ENCODE measurements at places on chromosomes 1 and 21.

- DNase-seq: no peak
These were observed 15.1 kb downstream of the BACH1 start for GRCh38 chr21:29313662-29314408.

GRCh38 chr1:230281556-230281955, 144.6 kb downstream of the PGBD5 start:
- DNase-seq: no peak

- no peak for DNase-seq
These were observed 44.8 kb downstream of the CHD1L start for GRCh38 chr1:147287133-147287865.

DNA sequence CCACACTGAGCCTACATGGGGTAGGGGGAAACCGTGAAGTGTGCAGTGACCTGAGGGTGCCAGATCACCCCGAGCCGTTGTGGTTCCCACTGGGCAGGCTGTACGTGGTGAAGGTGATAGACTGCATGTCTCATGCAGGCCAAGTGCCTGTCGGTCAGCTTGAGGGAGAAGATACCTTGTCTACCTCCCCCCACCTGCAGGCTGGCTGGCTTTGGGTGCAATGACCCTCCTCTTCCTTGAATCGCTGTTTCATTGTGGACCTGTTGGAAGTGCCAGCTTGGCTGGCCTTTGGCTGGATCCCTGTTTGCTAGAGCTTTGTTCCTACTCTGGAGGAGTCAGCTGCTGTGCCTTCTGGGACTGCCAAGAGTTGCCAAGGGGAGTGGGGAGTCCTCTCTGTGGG, 92.5 kb downstream of the GALNT2 start:
- no peak for DNase-seq

DNA sequence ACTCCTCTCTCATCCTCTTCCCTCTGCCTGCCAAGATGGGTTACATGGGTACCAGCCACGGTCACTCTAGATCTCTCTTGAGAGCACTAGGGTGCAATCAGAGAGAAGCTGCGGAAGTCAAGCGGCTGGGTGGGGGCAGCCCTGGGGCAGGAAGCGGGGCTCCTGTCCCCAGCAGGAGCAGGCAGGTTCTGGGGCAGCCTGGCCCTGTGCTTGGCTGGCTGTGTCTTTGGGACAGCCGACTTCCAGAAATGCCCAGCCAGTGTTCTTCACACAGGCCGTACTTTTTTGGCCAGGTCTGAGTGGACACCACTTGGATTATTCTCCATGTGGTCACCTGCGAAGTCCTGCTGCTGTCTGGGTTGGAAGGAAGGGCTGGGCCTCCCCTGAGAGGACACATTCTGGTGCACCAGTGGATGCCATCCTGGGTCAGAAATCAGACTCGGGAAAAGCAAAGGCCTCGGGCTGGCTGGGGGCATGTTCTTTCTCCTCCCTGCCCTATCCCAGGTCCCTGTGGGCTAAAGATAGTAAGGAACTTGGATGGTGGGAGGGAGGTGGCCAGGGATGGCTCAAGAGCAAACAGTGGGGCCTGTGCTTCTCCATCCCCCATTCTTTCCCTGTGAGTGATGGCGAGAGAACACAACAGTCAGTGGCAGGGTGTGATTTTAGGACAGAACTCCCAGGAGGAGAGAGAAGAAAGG, 93.7 kb downstream of the ITPKB start:
- no peak for DNase-seq

DNA sequence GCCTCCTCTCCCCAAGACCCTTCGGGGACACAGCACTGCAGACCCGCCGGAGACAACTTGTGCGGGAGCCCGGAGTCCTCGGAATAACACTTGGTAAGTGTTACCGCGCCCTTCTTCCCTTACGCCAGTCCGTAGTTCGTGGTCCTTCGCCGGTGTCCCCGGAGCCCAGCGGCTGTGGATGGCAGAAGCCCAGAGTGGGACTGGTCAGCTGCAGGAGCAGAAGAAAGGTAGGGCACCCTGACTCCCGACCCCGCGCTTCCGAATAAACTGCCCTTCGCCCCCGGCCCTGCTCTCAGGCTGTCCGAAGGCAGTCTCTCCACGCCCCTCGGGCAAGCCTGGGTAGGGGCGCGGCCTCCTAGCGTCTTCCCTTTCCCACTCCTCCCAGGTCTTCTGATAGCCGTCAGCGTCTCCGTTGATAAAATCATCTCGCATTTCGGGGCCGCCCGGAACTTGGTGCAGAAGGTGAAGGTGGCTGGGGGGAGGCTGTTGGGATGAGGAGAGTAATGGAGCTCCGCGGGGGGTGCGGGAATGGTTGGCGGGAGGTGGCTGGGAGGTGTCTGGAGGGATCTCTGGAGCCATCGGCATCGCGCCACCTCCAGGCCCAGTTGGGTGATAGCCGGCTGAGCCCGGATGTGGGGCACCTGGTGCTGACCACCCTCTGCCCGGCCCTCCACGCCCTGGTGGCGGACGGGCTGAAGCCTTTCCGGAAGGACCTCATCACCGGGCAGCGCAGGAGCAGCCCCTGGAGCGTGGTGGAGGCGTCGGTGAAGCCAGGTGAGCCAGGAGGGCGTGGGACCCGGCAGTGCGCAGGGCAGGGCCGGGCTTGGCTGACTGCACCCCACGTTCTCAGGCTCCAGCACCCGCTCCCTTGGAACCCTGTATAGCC, 4.3 kb downstream of the RUSC1 start:
- no peak for DNase-seq

DNA sequence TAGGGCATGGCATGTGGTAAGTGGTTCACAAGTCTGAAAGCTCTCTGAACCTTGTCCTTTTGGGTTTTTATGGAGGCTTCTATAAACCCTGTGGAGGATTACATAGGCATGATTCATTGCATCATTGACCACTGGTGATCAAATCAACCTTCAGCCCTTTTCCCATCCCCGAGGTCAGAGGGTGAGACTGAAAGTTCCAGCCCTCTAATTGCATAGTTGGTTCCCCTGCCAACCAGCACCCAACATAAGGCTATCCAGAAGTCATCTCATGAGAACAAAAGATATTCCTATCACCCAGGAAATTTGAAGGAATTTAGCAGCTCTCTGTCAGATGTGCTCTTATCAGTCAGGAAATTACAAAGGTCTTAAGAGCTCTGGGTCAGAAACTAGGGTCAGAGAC, 89.5 kb upstream of the ARTN start:
- DNase-seq: no peak

DNA sequence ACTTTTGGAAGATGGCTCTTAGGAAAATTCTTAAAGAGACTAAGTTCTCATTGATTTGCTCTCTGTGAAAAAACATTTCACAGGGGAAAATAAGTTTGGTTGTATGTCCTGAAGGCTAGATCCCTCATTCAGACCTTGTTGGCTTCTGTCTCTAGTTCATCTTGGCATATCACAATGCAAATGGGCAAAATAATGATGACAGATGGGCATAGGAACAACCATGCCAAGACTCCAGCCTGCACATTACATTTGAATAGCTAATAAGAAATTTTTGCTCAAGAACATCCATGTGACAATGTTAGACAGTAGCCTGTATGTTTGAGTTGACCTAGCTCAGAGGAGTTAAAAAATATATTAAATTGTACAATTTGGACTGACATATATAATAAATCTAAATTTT, 292.9 kb downstream of the PLA2G4A start:
- DNase-seq: no peak

DNA sequence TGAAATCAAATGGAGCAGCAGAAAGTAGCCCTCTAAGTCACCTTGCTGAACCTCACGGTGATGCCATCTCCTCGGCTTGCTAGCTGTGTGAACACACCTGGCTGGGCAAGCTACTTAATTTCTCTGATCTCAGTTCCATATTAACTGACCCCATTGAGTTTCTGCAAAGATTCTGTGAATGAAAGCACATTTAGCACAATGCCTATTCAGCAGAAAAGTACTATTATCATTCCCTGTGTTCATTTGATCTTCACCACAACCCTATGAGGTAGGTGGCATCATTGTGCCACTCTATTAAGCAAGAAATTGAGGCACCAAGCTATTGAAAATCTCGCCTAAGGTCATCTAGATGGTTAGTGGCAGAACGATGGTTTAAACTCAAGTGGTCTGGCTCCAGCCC, 130.1 kb upstream of the HOOK1 start:
- no peak for DNase-seq

GRCh38 chr1:30809514-30810263, 52.1 kb upstream of the LAPTM5 start:
- no peak for DNase-seq

- DNase-seq: no peak
These were observed 6.2 kb downstream of the AKIRIN1 start for GRCh38 chr1:38997034-38997900.

- no peak for DNase-seq
These were observed 23.3 kb downstream of the PAX7 start for GRCh38 chr1:18653916-18654315.

- DNase-seq: no peak
These were observed 590.1 kb downstream of the LTN1 start for GRCh38 chr21:28402616-28402989.

DNA sequence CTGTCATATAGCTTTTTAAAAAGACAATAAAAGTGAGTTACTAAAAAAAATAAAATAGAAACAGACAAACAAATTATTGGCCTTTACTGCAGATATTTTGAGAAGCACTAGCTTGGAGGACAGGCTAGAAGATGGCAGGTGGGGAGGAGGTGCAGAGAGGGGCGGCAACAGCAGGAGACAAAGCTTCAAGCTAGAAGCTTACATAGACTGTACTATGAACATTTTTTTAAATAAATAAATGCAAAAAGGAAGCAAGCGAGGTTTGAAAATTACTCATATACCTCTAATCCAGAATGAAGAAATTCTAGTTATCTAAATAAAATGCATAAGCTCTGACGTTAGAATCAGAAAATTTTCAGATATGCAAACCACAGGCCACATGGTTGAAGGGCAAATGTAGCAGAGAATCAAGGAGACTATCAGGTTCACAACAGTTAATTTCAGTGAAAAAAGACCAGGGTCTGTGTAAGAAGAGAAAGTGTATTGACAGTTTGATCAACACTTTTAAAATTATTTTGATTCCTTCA, 54.9 kb downstream of the NRIP1 start:
- DNase-seq: no peak

GRCh38 chr1:18253093-18253492, 145.5 kb downstream of the IGSF21 start:
- no peak for DNase-seq

GRCh38 chr1:234127026-234127671, 222.7 kb downstream of the SLC35F3 start:
- DNase-seq: no peak

GRCh38 chr1:7991504-7992440, 30.3 kb downstream of the PARK7 start:
- DNase-seq: no peak

GRCh38 chr1:55197099-55197498, 18.1 kb downstream of the USP24 start:
- no peak for DNase-seq

DNA sequence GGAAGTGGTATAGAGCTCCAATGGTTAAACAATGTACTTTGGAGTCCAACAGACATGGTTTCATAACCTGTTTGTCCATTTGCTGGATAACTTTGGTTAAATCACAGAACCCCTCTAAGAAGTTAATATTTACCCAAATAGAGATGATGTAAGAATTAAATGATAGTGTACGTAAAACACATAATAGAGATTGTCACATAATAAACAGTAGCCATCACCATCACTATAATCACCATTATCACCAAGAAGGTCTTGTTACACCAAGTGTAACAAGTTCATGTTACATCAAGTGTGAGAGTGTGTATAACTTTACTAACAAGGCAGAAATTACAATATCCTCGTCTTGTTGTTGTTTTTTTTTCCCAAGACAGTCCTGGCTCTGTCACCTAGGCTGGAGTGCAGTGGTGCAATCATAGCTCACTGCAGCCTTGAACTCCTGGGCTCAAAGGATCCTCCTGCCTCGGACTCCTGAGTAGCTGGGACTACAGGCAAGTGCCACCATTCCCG, 23.3 kb downstream of the NUCKS1 start:
- no peak for DNase-seq

DNA sequence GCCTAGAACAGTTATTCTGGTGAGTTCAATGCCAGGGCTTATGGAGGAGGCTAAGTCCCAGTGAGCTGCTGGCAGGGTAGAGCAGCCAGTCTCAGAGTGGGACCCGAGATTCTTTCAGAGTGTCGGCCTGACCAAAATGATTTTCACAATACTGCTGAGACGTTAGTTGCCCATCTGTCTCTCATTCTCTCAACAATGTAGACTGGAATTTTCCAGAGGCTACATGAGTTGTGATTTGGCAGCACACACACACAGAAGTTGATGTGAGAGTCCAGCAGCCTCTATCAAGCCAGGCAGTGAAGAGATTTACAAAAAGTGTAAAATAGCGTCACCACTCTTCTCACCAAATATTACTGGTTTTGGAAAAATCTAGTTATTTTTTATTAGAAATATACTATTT, 21.7 kb downstream of the CACNA1S start:
- no peak for DNase-seq

GRCh38 chr1:188350104-188350503, 1521.4 kb downstream of the PLA2G4A start:
- DNase-seq: no peak

GRCh38 chr1:108646648-108647269, 14.1 kb downstream of the HENMT1 start:
- DNase-seq: no peak

DNA sequence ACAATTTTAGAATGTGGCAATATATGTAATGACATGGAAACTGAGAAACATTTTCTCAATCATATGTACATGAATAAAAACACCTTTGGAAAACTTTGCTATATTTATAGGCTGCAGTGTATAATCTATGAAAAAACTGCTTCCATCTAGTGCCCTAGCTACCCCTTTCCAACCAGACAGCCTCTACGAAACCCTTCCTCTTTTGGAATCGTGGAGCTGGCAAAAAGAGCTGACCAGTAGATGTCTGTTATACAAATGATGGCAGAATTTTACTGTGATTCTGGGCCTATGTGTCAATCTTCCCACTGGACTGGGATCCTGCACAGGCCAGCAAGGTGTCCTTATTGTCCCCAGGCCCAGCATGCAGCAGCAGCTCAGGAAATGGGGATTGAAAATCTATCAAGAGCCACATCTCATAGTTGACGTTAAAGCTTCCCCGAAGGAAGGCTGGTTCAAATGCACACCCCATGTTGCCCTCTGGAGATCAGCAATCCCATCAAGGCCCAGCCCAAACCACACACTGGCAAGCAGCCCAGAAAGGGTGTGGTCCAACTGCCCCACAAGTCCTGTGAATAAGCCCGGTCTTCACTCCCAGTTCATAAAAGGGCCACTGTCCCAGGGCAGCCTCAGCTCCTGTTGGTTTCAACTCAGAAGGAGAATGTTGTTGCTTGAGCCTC, 8.8 kb upstream of the FAM20B start:
- no peak for DNase-seq

Data from NCI-H2081 treated with DMSO at 0.1 percent for 48 hours (cell line).